ENCODE measurements at places on chromosomes 3 and 15.
A peak's percentile ranks its signal among the peaks of the same experiment; 100 is the strongest.

DNA sequence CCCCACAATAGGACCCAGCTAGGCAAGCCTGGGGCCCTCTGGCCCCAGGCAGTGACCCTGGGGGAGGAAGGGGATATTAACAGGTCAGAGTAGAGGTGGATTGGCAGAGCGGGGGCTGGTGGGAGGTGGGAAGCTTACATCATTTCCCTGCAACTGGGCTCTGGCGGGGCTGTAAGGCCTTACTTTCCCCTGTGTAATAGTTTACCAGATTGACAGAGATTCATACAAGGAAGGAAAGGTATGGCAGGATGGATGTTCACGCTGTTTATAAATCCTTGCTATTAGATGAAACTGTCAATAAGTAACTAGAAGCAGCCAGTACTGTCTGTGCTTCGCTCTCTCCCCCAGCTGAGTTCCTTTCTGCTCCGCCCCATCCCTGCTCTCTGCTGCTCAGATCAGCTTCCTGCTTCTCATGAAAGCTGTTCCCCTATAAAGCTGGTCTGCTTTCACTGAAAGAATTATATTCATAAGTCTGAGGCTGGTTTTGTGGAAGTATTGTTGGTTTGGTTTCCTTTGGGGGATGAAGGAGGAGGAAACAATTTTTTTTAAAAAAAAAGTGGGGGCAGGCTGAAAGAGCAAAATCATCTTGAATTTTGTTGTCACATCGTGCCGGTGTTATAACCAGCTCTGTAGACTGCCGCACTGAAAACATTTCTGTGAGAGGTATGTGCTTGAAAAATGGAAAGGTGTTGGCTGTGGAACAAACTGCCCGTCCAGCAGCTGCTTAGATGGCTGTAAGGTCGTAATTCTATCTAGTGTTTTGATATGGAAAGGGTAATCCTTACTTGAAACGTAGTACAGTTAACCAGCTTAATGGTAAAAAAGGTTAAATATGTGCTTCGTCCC, 76.4 kb downstream of the BBX start:
- H3K4me3 ChIP-seq: peak overlapping the region; percentile 30
- peaks cover 6% of the 10 kb centered on the region for H3K4me1 ChIP-seq
- no peaks in the 10 kb centered on the region for H3K36me3 ChIP-seq
- no peaks in the 10 kb centered on the region for H3K27me3 ChIP-seq

DNA sequence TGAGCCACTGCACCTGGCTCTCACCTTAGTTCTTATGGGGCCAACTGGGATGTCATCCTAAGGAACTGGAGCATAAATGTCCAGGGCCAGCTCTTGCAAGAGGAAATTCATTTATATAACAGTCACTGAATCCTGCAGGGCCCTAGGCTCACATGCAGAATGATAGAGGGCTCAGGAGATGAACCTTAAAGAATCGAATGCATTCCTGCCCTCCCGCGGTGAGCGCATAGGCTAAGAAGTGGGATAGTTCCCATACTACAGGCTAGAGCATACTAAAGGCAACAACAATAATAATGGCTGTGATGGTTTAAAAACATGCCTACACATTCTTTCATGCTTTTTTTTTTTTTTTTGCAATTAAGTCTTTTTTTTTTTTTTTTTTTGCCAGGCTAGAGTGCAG, 17.1 kb upstream of the CSRNP1 start:
- no peaks in the 10 kb centered on the region for H3K36me3 ChIP-seq
- no peaks in the 10 kb centered on the region for H3K27me3 ChIP-seq
- no peak overlapping the region for H3K4me3 ChIP-seq
- H3K27ac ChIP-seq: no peak overlapping the region
- no peak for DNase-seq

DNA sequence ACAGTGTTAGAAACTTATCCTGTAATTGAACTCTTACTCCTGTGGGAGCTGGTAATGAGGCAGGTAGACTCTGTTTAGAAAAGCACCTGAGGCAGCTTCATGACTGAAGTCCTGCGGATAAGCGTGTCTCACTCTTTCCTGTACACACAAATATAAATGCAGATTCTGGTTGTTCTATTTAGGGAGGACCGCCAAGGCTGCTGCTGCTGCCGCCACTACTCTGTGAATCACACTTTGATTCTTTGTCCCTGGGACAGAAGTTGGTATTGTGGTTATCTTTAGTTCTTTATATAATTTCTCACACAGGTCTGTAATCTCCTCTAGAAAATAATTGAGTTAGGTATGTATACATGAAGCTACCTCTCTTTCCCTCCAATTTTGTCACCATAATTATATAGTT, 3.6 kb downstream of the LSAMP start:
- no peak for DNase-seq
- H3K27me3 ChIP-seq: no peaks in the 10 kb centered on the region
- H3K36me3 ChIP-seq: no peaks in the 10 kb centered on the region
- H3K4me1 ChIP-seq: peaks cover 5% of the 10 kb centered on the region

DNA sequence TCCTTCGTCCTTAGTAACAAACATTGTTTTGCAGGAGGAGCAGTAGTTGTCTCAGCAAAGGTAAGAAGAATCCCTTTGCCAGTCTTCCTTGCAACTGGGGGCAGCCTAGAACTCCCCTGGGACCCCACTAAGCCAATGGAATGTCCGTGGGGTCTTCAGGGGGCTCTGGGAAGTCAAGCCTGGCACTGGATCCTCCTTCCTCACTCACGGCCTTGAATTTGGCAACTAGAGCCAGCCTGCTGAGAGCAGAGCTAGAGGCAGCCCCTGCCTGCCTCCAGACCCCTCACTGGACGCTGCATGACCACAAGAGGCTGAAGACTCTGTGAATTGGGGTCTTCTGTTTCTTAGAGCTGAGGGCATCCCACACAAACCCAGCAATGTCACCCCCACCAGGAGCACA, 18.6 kb upstream of the PRR23E start:
- no peak overlapping the region for H3K27ac ChIP-seq
- peaks cover 40% of the 10 kb centered on the region for H3K4me1 ChIP-seq
- no peaks in the 10 kb centered on the region for H3K36me3 ChIP-seq

DNA sequence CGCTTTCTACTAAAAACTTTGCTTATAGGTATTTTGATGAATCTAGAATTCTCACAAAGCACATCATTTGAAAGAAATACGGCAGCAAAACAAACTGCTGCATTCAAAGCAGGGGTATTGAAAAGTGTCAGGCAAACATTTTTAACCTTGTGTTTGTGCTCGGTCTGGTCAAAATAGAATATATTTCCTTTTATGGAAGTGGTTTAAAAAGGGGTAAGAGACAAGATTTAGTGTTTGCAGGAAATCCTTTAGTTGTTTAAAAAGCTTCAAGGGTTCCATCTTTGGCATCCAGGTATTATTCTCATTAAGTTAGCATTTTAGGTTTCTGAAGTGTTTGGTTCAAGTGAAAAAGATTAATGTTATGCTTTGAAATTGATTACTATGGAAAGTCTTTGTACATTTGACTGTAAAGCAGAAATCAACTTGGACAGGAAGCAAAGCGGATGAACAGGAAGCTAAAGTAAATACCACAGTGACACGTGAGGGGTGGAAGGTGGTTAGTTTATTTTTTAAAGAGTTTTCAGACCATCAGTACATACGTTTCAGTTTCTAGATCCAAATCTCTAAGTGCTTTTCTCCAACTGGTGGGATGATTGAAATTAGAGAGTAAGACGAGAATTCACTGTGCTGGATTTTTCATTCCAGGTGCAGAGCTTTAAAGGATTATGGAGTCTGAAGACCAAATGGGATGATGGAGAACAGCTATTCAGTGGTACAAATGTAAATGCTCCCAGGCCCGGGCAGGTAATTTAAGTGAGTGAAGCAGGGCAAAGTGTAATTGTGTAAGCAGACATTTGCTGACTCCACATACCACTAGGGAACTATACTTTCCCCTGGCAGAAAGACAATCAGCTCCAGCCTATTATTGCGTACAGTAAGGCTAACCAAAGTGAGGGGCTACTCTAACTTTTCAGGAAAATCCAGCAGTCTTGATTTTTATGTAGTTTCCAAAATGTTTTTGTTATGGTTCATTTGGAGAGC, 341.8 kb upstream of the TBL1XR1 start:
- H3K36me3 ChIP-seq: no peaks in the 10 kb centered on the region
- H3K27me3 ChIP-seq: no peaks in the 10 kb centered on the region
- no peak overlapping the region for H3K4me3 ChIP-seq

DNA sequence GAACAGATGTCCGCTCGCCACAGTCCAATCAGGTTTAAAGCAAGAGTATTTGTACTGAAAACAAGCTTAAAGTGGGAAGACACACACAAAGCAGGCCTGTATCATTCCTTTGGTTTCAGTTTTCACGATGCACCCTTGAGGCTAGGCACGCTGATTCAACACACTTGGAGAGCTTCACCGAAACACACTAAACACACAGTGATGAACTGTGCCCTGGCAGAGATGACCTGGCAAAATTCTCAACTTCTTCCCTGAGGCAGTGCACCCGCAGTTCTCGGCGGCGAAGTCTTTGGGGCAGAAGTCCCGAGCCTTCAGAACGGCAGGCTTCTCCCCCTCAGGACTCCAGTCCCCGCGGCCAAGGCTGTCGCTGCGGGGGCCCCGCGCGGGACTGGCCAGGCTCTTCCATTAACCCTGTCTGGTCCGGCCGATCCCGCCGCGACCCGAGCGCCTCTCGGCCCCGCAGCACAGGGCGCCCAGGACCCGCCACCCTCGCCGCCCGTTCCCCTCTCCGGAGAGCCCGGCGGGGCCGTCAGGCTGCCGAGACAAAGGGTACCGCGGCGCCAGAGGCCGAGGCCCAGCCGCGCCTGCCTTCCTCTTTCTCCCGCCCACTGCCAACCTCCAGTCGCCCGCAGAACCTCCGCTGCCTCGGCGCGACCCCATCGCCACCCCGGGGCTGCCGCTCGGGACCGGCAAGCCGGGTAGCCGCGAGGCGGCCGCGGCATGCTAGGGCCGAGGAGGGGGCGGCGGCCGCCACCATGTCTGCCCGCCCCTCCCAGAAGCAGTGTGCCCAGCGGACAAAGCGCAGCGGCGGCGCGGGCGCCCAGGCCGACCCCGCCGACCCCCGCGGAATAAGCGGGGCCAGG, 792 bp downstream of the GABPB1 start:
- H3K36me3 ChIP-seq: peaks cover 6% of the 10 kb centered on the region
- no peaks in the 10 kb centered on the region for H3K27me3 ChIP-seq
- peak; percentile 57 for DNase-seq
- H3K27ac ChIP-seq: peak overlapping the region; percentile 100

GRCh38 chr3:86249833-86250232, 741.1 kb downstream of the VGLL3 start:
- no peaks in the 10 kb centered on the region for H3K27me3 ChIP-seq
- no peak for DNase-seq
- H3K4me1 ChIP-seq: no peaks in the 10 kb centered on the region

GRCh38 chr3:128727485-128727884, 1.5 kb downstream of the RAB7A start:
- peak overlapping the region; percentile 80 for H3K4me3 ChIP-seq
- H3K4me1 ChIP-seq: peaks cover 5% of the 10 kb centered on the region
- no peaks in the 10 kb centered on the region for H3K36me3 ChIP-seq
- DNase-seq: no peak
- H3K27ac ChIP-seq: no peak overlapping the region

DNA sequence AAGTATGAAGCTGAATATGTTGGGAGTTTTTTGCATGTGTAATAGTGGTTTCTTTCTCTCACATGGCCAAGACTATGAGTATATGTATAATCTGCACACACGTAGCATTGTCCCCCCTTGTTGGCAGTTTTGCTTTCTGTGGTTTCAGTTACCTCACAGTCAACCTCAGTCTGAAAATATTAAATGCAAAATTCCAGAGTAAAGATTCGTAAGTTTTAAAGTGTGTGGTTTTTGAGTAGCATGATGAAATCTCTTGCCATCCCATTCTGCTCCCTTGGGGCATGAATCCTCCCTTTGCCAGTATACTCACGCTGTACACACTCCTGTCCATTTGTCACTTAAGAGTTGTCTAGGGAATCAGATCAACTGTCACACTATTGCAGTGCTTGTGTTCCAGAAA, 742.0 kb upstream of the CCDC54 start:
- no peaks in the 10 kb centered on the region for H3K36me3 ChIP-seq
- H3K27me3 ChIP-seq: no peaks in the 10 kb centered on the region
- H3K4me3 ChIP-seq: no peak overlapping the region
- no peak for DNase-seq
- H3K27ac ChIP-seq: no peak overlapping the region

- no peak for DNase-seq
- H3K4me1 ChIP-seq: no peaks in the 10 kb centered on the region
- H3K36me3 ChIP-seq: no peaks in the 10 kb centered on the region
- H3K27ac ChIP-seq: no peak overlapping the region
- no peak overlapping the region for H3K4me3 ChIP-seq
Measured at GRCh38 chr3:144670571-144670970, 698.9 kb downstream of the DIPK2A start.

DNA sequence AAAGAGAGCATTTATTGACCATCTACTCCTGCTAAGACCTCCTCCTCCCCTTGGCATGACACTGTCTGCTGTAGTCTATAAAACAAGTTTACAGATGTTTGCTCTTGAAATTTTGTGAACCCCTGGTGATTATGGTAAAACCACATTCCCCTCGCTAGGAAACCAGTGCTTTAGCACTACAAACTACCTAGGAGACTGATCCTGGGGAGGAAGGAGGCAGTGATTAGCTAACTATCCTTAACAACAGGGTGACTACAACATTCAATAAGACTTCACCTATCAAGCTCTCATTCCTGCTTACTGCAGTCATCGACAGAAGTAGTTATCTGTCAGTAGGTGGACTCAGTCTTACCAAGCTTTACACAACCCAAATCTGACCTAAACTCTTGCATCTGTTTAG, 371.3 kb downstream of the TUSC7 start:
- no peaks in the 10 kb centered on the region for H3K27me3 ChIP-seq
- H3K4me1 ChIP-seq: no peaks in the 10 kb centered on the region
- no peak overlapping the region for H3K4me3 ChIP-seq
- H3K36me3 ChIP-seq: no peaks in the 10 kb centered on the region
- DNase-seq: no peak
- H3K27ac ChIP-seq: no peak overlapping the region

- DNase-seq: peak; percentile 16
- H3K27ac ChIP-seq: no peak overlapping the region
- peaks cover 19% of the 10 kb centered on the region for H3K4me1 ChIP-seq
- no peak overlapping the region for H3K4me3 ChIP-seq
Measured at GRCh38 chr3:58254144-58254543, 16.6 kb downstream of the ABHD6 start.

GRCh38 chr3:143010024-143010423, 8.7 kb downstream of the U2SURP start:
- H3K36me3 ChIP-seq: no peaks in the 10 kb centered on the region
- H3K4me3 ChIP-seq: no peak overlapping the region
- H3K27ac ChIP-seq: no peak overlapping the region
- DNase-seq: no peak
- H3K4me1 ChIP-seq: no peaks in the 10 kb centered on the region

GRCh38 chr3:130569461-130570365, 52.7 kb downstream of the COL6A6 start:
- DNase-seq: no peak
- no peaks in the 10 kb centered on the region for H3K27me3 ChIP-seq
- no peak overlapping the region for H3K4me3 ChIP-seq
- no peaks in the 10 kb centered on the region for H3K4me1 ChIP-seq
- H3K27ac ChIP-seq: no peak overlapping the region
- no peaks in the 10 kb centered on the region for H3K36me3 ChIP-seq

GRCh38 chr3:48468329-48468731, 21.8 kb downstream of the ATRIP start:
- H3K27me3 ChIP-seq: no peaks in the 10 kb centered on the region
- no peak for DNase-seq
- H3K4me1 ChIP-seq: peaks cover 77% of the 10 kb centered on the region
- H3K36me3 ChIP-seq: peaks cover 69% of the 10 kb centered on the region
- no peak overlapping the region for H3K4me3 ChIP-seq
